ENCODE measurements at places on chromosomes 4 and X.
A peak's percentile ranks its signal among the peaks of the same experiment; 100 is the strongest.

- DNase-seq = no peak
Observed at GRCh38 chr4:1641671-1642070, 42.4 kb downstream of the FAM53A start.

DNA sequence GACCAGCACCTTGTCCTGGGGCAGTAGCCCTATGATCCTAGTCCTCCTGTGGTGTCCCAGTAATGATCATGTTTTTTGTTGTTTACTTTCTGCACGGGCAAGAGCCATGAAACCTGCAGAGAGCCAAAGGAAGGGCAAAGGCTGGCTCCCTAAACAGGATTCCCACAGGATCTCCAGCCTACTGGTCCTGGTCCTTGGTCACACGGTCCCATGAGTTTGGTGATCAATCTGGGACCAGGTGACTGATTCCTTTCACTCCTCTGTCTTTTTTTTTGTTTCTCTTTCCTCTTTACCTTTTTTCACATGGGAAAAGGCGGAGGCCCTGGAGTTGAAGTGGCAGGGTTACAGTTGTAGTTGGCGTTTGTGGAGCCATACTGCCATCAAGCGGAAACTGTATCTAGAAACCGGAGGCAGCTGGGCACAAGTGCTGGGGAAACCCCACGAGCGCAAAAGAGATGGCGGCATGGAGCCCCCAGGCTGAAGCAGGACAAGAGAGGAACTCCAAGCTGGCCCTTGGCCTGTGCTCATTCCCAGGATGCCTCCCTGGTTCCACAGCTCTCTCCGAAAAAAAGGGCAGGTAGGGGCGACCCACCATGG lies 34.6 kb downstream of the NBDY start:
- no peak for DNase-seq

GRCh38 chr4:151099976-151100417 lies 569 bp downstream of the RPS3A start:
- DNase-seq = peak; percentile 40

DNA sequence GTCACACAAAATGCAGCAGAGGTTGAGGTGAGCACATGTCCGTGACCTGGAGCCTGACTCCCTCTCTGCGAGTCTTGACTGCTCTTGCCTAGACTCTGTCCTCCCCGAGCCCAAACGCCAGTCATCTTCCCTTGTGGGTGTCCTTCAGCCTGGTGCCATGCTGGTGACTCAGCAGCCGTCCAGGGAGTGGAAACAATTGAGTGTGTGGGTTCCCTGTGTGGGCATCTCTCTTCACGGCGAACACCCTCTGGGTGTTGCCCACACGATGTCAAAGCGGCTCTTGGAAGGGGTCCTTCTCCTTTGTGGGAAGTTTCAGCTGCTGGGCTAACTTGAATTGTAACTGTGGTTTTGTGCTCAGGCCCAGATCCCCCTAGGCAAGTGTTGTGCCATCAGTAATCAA lies 17.5 kb upstream of the MSANTD1 start:
- no peak for DNase-seq

GRCh38 chr4:153520801-153521329 lies 54.7 kb downstream of the TMEM131L start:
- DNase-seq = no peak

DNA sequence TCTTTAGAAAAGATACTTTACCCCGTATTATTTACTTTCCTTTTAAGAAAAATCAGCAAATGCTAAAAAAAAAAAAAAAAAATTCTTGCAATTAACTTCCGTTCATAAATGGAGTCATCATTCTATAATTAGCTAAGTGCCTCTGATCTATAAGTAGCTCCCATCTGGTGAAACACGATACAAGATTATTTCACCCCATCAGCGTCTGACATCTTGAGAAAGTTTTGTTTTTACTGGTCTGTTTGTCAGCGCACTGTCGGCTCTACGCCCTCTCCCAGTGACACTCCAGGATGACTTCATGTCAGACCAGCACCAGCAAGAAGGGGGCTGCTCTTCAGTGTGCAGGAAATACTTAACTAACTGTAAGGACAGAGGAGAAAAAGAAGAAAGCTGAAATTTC lies 108.3 kb downstream of the AFAP1 start:
- DNase-seq = no peak

DNA sequence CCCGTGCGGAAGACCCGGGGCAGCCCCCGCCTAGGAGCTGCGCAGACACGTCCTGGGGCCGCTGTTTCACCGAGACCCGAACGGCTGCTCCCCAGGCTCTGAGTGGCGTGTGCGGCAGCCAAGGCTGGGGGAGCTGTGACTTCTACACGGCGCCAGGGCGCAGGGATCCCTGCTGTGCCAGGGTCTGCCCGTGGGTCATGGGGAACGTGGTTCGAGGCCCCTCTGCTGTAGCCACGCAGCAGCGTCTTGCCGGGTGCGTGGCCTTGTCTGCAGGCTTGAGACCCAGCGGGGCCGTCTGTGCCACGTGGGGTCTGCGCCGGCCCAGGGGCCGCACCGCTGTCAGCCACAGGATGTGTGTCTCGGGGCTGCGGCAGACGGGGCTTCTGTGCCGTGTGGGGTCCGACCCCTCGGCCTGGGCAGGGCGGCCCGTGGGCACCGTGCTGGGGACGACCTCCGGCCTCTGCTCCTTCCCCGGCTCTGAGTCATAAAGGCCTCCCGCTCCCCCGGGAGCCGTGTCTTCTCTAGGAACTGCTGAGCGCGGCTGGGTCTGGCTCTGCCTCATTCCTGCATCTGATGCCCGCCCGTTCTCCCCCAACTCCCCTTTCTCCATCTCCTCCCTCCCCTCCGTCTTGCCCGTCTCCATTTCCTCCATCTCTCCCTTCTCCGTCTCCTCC lies 12.7 kb upstream of the GTPBP6 start:
- DNase-seq = no peak

DNA sequence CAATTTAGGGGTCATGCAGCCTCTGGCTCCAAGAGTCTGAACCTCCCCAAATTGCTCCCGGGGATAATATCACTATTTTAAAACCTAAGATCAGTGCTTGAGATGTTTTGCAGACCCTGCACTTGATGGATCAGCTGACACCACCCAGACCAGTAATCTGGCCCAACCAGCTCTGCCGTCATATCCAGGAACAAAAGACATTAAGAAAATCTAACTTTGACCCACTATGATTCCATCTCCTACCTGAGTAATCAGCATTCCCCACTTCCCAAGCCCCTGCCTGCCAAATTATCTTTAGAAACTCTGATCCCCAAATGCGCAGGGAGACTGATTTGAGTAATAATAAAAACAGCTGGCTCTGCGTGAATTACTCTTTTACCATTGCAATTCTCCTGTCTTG lies 34.4 kb upstream of the CCNG2 start:
- no peak for DNase-seq

- no peak for DNase-seq
Observed at GRCh38 chrX:147832707-147833348, 78.9 kb upstream of the FMR1 start.
